ENCODE measurements at places on chromosomes 7 and 10.

- no peak for DNase-seq
These were observed 2.8 kb downstream of the GPR15LG start for GRCh38 chr10:84176351-84176750.

DNA sequence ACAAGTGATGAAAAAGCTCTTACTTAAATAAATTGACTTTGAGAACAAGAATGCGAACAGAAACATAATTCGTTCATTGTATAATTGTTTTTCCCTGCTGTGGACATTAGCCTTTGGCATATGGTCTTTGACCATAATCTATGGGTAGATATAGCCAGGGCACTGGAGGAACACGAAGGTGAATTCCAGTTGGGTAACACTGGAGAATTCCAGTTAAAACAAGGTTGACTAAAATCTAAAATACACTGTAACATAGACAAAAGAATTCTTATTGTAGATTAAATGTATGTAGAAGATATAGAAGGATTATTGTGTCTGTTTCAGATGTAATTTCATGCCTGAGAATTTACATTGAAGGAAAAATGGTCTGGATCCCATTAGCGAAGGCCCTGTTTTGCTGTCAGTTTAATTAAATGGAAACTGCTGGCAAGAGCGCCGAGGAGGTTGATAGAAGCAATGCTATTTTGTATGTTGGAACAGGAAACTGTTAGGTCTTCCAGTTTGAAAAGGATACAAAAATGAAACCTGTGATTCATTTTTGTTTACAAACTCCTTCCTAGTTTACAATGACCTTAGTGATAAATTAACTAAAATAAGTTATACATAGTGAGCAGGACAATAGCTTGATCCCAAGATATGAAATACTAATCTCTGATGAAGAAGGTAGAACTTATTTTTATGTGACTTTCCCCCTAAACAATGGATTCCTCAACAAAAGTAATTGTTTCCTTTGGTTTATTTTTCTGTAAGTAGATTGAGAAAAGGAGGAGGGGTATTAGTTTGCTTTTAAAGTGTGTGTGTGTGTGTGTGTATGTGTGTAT, 68.9 kb downstream of the ARID5B start:
- DNase-seq = no peak

DNA sequence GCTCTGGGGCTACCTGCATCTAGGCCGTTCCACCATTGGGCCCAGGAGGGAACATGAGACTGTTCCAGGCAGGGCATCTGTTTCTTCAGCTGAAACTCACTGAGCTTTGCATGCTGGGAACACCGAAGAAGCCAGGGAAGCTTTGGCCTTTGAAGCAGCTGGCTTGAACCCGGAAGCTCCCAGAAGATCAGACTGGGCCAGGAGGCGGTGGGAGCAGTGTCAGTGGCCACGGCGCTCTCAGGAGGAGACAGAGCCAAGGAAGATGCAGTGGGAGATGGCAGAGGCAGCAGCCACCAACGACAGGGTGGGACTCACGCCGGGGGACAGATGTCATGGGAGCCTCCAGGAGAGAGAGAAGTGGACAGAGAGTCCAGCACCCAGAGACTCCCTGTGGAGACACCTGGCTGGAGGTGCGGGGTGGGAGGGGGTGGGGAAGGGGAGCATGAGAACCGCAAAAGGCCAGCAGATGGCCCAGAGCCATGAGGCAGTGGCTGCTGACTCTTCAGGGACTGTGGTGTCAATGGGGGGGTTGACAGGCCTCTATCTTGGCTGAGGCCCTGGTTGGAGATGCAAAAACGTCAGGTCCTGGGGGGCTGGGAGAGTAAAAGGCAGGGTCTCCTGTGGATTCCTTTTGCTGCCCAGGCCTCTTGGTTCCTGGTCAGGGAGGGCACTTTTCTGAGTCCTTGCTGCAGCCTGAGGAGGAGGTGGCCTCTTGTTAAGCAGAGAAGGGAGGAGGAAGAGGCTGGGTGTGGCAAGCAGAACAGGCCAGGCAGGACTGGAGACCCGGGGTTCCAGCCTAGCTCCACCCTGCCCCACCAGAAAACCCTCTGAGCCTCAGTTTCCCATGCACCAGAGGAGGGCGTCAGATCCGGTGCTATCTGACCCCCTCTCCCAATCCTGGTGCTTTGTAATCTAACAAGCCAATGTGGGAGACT, 6.3 kb upstream of the AQP1 start:
- DNase-seq = no peak

DNA sequence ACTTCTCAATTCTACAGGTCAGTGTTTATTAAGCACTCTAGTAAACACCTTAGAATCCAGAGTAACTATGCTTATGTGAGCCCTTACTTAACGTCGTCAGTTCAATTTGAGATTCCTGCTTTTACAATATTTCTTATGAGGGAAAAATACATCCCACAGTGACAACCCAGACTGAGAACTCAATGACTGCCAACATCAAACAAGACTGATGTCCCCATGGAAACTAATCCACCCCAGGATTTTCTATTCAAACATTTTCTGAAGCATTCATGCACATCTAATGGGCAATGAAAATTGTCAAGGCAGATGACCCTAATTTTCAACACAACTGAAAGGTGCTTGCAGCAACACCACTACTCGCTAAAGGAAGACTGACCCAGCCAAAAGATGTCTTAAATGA, 67.0 kb downstream of the ATE1 start:
- DNase-seq = no peak

- peak; percentile 64 for DNase-seq
These were observed 70.6 kb downstream of the PTPRE start for GRCh38 chr10:127977357-127978009.

GRCh38 chr10:48690791-48691660, 6.4 kb downstream of the WDFY4 start:
- DNase-seq = no peak

DNA sequence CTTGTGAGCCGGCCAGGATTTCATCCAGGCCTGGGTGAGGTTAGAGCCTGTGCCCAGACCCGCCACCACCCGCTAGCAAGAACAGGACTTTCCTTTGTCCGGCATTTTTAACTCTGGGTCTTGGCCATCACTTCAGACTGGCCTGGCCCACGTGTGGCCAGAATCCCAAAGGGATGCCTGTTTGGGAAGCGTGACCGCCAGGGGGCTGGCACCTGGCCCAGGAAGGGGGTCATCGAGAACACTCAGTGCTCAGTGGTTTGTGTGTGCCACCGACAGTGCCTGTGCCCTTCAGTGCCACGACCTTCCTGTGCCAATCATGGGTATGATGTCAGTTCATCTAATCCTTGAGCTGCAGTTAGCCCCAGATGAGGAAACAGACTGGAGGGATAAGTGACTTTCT, 85.0 kb downstream of the ZMIZ1 start:
- no peak for DNase-seq

DNA sequence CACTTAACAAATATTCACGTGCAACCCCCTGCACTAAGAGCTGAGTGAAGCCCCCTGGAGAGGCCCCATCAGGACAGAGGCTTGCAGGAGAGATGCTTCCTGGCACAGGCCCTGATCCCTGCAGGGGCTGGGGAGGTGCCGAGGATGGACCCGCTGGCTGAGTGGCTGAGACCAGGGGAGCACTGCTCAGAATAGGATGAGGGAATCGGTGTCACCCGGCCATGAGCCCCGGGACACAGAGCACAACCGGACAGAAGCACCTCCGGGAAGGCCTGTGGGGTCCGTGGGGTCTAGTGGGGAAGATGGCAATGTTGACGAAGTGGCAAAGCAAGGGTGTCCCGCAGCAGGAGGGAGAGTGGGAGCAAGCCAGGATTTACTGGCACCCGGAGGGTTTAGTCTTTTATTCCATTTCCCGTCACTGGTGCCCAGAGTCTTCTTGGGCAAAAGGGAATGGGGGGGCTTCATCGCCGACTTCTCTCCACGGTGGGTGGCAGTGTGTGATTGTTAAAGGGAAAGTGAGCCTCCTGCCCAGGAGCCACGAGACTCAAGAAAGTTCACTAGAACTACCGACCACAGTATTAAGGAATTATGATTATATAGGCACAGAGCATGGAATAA, 140.7 kb downstream of the ADARB2 start:
- DNase-seq = no peak

- DNase-seq = no peak
These were observed 461.4 kb downstream of the GRM8 start for GRCh38 chr7:126791306-126791705.

DNA sequence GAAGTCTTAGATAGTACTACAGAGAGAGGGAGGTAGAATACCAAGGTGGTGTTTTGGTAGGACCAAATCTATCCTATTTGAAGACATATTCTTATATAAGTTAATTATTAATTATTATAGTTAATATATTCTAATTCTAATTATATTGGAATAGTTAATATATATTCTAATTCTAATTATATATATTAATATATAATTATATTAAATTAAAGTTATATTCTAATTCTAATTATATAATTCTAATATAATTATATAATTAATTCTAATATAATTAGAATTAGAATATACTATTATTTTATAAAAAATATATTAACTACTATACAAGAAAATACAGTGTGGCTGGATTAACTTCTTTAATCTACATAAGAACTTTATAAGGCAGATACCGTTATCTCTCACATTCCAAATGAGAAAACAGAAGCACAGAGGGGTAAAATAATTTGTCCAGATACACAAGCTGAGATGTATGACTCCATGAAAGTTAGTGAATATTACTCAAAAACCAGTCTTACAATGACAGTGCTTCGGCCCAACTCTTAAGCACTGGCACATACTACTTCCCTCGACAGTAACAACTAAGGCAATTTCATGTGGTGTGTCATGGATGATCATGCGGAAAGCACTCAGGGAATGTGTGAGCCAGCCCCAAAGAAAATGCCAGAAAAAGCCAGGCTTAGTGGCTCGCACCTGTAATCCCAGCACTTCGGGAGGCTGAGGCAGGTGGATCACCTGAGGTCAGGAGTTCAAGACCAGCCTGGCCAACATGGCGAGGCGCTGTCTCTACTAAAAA, 42.6 kb downstream of the TYW1B start:
- no peak for DNase-seq

DNA sequence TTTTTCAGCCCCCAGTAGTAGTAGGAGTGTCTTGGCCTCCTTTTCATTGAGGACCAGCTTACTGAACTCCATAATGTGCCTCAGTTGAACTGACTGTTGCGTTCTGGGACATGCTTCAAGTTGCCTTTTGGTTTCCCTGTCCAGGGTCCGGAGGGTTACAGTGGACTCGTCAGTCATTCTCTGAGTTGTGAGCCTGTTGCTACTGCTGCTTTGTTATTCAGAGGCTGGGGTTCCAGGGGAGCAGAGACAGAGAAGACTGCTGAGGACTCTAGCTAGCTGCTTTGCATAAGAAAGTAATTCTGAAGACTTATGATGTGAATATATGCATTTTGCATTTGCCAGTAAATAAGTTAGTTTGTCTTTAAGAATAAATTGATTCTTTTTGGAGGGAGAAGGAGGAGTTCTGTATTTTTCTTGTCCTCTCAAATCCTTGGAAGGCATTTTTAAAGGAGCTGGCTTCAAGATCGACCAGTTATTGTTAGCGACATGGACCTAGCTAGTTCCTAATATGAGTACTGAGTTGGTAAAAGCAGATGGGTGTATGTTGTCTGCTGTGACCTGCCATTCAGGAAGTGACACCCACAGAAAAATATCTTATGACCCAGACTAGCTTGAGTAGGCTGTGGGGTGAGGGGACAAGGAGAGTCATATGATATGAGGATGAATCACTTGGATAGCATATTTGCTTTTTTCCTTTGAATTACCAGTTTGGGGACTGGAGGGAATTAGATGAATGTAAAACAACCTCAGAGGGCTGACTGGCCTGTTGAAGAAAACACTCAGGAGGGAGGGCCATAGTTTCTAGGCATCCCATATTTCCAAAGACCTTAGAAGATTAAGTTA, 8.3 kb downstream of the PI4K2A start:
- DNase-seq = no peak

- DNase-seq = no peak
These were observed 37.3 kb downstream of the ZCCHC24 start for GRCh38 chr10:79407811-79408795.

DNA sequence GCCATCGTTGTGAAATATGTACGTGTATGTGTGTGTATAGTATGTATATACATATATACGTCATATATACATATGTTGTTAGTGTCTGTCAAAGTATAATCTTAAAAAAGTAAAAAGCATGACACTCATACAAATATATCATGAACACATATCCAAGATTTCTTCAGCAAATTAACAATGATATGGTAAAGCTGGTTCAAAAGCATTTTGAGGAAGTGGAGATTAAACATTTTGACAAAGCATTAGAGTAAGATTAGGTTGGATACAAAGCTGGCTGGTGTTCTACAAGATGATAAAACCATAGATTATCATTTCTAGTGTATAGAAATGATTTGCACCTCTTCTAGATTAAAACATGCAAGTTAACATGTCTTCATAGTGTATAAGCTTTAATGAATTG, 771 bp upstream of the NUDCD3 start:
- DNase-seq = no peak

- no peak for DNase-seq
These were observed 45.9 kb upstream of the BTRC start for GRCh38 chr10:101308051-101308450.

- no peak for DNase-seq
These were observed 34.2 kb upstream of the TARP start for GRCh38 chr7:38307640-38308039.

- no peak for DNase-seq
These were observed 76.2 kb downstream of the CTBP2 start for GRCh38 chr10:125084191-125084613.

DNA sequence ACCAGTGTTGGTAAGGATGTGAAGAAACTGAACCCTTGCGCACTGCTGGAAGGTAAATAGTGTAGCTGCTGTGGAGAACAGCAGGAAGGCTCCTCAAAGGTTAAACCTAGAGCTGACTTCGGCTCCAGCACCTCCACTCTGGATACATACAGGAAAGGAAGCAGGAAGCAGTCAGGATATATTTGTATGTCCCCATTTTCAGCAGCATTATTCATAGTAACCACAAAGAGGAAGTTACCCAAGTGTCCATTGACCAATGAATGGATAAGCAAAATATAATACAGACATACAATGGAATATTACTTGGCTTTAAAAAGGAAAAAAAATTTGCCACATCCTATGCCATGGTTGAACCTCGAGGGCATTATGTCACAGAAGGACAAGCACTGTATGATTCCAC, 15.0 kb downstream of the RET start:
- no peak for DNase-seq

GRCh38 chr7:96770758-96771157, 61.1 kb upstream of the SEM1 start:
- DNase-seq = no peak

GRCh38 chr10:5477948-5478693, 21.2 kb downstream of the CALML5 start:
- DNase-seq = no peak

- DNase-seq = no peak
These were observed 8.3 kb upstream of the FMC1 start for GRCh38 chr7:139332697-139333359.

DNA sequence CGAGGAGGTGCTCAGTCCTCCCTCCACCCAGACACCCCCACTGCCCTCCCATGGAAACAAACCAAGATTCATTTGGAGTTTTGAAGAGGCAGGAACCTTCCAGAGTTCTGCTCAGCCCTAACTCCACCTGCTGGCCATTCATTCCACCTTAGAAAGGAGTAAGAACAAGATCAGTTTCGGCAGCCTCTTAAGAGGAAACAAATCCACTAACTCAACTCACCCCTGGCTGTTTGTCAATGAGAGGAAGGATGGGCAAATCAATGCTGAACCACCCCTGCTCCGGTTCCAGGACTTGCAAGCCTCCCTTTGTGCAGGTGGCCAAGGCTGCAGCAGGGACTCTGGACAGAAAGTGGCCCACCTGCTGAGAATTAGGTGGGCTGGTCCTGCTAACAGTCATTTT, 26.2 kb downstream of the CCDC3 start:
- no peak for DNase-seq

Data from WERI-Rb-1 (cell line).